ENCODE measurements at places on chromosomes 3 and 15.

DNA sequence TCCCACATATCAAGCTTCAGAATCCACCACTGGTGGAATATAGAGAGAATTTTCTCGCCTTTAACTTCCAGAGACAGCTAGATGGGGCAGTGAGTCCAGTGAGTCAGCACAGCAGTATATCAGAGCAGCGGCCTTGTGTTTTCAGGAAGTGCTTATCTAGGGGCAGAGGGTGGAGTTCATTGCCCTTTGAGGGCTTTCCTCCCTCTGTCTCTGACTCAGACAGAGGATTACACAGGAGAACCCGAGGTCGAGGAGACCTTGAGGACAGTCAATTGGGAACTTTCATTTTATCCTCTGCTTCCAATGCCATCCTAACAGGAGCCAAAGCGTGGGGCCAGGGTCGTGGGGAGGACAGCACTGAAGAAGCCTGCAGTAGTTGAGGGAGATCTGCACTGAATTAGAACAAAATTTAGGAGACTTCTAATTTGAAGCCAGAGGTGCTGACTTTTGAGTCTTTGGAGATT, 109.6 kb upstream of the UMPS start:
- DNase-seq = no peak

DNA sequence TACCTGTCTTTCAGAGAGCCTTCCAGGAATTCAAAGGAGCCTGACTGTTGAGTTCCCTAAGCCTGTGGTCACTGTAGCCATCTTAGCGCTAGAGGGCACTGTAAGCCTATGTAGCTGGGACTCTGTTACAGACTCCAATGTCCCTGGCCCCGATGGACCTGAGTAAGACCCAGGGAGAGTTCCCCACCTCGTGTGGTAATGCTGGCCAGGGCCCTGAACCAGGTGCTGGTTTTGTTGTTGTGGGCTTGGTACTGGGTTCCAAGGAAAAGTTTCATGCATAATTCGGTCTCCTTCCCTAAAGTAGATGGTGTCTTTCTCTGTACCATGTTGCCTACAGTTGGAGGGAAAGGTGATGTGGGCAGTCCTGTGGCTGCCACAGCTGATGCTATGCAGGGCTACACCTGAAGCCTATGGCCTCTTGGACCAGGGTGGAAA, 32.4 kb downstream of the CDAN1 start:
- DNase-seq = no peak

- DNase-seq = no peak
Observed at GRCh38 chr3:69126216-69126615, 3.8 kb upstream of the LMOD3 start.

- no peak for DNase-seq
Observed at GRCh38 chr15:99662903-99663302, 70.3 kb downstream of the LYSMD4 start.

GRCh38 chr3:27115352-27115751, 253.8 kb downstream of the NEK10 start:
- DNase-seq = no peak

DNA sequence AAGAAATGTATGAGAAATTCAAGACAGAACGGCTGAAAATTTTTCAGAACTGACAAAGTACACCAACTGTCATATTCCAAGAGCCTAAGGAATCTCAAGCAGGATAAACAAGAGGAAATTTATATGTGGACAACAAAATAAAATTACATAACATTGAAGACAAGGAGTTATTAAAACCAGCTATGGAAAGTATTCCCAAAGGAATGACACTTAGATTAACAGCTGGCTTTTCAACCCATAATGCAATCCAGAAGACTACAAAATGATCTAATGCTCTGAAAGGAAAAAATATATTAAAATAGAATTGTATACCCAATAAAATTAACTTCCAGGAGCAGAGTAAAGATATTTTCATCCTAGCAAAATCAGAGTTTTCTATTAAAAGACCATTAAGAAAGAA, 132.2 kb upstream of the BNIP2 start:
- no peak for DNase-seq

GRCh38 chr3:141343077-141343476, 25.2 kb upstream of the ZBTB38 start:
- DNase-seq = no peak

DNA sequence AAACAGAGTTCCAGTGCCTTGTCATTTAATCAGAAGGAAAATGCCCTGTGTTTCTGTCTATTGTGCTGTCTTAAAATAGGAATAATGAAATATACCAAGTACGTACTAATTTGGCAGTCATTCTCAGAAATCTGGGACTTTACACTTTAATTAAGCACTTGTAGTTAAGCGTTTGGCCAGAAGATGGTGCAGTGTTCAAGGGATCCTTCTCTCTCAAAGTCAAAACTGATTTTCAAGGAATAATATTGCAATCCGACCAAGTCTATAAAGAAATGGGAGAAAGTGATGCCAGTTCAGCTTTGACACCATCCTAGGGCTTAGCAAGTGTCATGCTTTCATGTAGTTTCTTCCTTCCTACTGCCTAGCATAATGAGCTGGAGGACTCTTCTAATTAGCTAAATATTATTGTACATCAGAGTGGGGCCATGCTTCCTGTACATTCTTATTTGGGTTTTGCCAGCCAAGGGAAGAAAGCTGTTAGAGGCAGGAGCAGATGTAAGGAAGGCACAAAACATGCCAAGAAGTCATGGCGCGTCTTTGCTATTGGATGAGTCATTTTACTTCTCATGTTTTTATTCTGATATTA, 64.8 kb downstream of the SAMMSON start:
- DNase-seq = no peak

Data from sciatic nerve (tissue), 2 donors.